Spinal cord (tissue), 10 donors: ENCODE measurements at places on chromosomes 13 and 19. TPM values are rescaled to one million over a fixed set of nuclear protein-coding genes. Genes with fewer than 3 reads are reported as not detected.

MAB21L1 gene
- polyA plus RNA-seq, result 24.1 TPM

PLPPR3 gene
- polyA plus RNA-seq, result 245 TPM

MIDN gene
- 97.1 TPM for polyA plus RNA-seq

CDX2 gene
- polyA plus RNA-seq, result not detected
